NCI-H2107 (cell line): ENCODE measurements at places on chromosomes 3 and 15.

GRCh38 chr3:182490596-182491491, 302.5 kb upstream of the ATP11B start:
- peak; percentile 92 for DNase-seq

- DNase-seq: no peak
These were observed 801 bp upstream of the CDAN1 start for GRCh38 chr15:42737529-42738328.

DNA sequence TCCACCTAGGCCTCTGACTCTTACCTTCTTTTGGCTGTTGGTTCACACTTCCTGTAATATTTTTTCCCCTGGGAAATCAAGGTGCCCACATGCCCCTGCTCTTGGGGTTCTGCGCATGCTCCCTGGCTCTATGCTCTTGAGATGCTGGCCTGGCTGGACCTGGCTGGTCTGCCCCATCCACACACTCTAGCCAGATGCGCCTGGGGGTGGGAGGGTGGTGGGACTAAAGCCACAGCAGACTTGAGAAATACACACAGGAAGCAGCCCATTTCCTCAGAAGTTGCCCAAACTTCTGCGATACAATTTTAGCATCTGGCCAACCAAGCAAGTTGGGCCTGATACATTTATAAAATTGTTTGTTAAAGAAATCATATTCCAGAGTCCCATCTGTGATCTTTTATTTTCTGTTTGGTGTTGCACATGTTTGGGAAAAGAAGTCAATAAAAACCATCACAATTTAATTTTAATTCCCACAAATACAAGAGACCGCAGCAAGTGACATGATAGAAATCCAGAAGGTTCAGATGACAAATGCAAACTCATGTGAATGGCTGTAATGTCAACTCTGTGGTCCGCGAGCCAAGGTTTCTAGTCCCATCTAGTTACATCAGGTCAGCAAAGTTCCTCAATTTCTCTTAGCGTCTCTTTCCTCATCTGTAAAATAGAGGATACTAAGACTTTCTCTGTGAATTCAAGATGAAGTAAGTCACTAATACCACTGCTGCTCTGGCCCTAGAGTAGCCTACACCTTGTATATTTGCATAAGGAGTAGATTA, 55.9 kb upstream of the MEF2A start:
- no peak for DNase-seq

DNA sequence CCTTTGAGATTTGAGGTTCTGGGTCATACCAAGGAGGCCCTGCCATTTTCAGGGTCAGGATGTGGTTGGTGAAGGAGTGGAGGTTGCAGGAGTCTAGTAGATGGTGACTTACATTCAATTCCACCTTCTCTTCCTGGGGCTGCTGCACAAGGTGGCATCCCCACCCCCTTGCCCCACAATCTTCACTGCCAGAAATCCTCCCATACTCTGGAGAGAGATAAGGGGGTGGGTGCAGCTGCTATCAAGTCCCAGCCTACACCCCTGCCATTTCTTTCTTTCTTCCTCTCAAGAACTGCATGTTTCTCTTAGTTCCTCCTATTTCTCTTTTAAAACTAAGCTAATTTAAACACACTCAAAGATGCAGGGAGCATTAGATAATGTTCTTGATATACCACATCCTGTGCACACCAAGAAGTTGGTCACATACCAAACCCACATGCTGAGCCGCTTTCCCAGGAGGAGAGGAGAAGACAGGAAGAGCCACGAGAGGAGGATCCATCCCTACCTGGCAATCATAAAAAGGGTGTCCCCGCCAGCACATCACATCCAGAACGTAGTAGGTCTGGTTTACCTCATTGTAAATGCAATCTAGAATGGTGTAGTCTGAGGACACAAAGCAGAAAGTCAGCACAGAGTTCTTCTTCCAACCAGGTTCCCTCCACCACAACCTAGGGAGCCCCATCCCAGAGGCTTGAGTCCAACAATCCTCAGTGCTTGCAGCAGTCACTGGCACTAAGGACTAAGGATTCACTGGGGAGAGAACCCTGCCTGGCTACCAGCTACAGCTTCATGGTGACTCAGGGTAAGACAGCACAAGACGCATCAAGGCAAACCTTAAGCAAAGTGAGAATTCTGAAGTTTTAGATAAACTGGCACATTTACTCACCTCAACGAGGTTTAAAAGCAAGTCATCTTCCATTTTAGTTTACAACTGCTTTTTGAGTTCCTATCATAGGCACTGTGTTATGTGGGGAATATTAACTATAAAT, 18.5 kb downstream of the SNUPN start:
- no peak for DNase-seq

DNA sequence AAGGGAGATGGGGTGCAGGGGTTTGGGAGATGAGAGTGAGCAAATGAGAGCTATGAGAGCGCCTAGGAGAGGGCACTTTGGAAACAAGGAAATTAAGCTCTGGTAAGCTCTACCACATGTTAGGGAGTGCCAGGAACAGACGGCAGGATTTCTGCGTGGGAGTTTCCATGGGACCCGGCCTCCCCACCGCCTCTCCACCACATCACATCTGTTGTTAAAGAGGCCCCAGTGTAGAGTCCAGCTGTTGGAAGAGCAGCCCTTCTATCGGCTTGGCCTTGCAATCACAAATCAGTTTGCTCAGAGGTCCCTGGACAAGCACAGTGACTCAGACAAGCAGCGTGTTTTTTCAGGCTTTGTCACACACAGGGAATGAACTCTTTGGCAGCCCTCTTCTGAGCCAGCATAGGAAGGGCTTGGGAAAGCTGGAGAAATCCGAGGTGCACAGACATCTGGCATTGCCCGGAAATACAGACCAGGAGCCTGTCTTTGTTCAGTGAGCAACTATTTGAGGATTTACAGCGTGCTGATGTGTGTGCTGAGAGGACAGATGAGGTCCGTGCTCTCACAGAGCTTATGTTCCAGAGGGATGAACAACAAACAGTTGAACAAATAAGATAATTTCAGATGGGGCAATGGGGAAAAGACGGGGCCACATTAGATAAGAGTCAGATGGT, 370.6 kb upstream of the PROK2 start:
- DNase-seq: no peak

DNA sequence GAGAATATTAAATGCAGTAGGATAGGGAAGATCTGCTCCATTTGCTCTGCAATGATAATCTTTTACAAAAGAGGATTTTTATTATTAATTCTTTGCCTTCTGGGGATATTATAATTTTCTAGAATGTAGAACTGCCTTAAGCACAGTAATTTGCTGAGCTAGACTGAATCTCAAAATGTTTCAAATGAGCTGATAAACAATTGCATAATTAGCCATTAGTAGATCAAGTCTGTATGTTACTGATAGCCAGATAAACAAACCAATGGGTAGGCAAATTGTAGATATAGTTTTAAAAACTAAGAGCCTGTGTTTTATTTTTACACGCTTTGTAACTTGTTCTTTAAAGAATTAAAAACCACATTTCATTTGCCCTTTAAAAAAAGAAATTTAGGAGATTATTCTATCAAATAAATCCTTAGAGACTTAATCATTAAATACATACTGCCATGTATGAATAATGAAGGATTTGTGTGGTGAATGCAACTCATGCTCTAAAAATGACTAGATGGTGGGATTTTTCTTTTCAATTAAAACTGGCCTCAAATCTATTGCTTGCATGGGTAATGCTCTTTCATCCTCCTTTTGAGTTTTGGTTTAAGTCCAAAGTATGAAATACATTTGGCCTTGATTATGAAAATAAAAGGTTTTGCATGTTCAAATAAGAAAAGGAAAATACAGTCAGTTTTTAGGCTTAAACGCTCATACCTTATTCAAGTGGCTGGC, 32.6 kb upstream of the NANOGP8 start:
- DNase-seq: no peak

GRCh38 chr3:10467904-10468612, 37.3 kb downstream of the ATP2B2 start:
- no peak for DNase-seq

- no peak for DNase-seq
These were observed 80.6 kb upstream of the BHLHE40 start for GRCh38 chr3:4898454-4899313.

- DNase-seq: no peak
These were observed 42.5 kb downstream of the TAMM41 start for GRCh38 chr3:11803977-11804892.

GRCh38 chr15:75966073-75966472, 46.2 kb downstream of the NRG4 start:
- no peak for DNase-seq

DNA sequence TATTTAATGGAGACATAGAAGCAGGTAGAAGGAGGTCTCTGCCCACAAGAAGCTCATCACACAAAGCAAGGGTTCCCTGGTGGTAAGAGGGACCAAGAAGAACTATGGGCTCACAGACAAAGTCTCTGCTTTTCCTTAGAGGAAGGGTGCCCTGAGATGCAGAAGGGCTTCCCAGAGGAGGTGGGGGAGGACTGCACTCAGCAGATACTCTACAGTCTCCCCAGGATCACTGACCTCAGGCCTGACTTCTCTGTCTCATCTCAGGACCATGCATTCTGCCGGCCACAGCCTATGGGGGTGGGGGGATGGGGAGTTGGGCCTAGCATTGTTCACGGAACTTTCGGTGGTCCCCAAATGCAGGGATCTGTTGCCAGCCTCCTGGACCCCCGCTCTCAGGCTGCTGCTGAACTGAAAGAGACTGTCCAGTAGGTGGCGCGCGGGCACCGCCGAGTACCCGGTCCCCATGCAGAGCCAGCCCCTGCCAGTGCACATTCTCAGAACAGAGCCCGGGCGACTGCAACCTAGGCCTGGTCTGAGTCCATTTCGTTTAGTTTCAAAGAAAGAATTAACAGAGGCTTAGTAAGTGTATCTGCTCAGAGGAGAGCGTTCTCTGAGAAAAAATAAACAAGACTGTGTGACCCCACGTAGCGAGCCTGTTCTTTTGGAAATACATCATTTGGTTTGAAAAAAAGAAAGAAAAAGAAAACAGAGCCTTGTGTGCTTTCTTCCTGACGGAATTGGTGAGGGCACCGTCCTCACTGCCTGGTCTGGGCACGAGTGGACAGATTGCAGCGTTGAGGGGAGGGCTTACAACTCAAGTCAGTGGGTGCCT, 74.1 kb downstream of the LRTM1 start:
- DNase-seq: no peak

- DNase-seq: no peak
These were observed 749.4 kb downstream of the PLOD2 start for GRCh38 chr3:145411605-145412004.

DNA sequence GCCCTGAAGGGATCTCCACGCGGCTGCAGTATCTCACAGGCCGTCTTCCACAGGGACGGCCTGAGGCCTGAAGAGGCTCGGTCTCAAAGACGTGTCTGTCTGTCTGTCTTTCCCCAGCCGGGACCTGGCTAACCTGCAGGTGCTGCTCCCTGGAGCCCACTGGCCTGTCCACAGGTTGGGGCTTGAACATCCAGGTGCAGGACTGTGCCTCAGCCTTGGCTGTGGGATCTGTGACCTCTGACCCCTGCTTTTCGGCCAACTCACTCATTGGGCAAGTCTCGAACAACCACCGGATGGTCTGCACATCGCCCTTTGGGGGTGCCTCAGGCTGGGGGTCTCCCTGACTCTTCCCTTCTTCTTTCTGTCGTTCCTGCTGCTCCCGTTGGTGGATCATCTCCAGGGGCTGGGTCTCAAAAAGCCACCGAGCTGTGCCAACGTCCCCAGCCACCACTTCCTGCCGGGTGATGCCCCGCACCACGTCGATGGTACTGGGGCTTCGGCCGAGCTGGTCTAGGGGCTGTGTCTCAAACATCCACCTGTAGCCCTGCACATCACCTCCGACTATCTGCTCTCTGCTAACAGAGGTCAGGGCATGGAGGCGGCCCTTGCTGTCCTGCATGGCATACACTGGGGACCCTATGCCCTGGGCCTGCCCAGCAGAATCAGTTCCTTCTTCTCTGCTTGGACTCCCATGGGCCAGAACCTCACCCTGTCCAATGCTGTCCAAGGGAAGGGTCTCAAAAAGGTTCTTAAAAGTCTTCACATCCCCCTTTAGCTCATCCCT, 4.8 kb downstream of the XIRP1 start:
- no peak for DNase-seq

GRCh38 chr15:29799859-29800258, 22.4 kb downstream of the TJP1 start:
- DNase-seq: no peak

DNA sequence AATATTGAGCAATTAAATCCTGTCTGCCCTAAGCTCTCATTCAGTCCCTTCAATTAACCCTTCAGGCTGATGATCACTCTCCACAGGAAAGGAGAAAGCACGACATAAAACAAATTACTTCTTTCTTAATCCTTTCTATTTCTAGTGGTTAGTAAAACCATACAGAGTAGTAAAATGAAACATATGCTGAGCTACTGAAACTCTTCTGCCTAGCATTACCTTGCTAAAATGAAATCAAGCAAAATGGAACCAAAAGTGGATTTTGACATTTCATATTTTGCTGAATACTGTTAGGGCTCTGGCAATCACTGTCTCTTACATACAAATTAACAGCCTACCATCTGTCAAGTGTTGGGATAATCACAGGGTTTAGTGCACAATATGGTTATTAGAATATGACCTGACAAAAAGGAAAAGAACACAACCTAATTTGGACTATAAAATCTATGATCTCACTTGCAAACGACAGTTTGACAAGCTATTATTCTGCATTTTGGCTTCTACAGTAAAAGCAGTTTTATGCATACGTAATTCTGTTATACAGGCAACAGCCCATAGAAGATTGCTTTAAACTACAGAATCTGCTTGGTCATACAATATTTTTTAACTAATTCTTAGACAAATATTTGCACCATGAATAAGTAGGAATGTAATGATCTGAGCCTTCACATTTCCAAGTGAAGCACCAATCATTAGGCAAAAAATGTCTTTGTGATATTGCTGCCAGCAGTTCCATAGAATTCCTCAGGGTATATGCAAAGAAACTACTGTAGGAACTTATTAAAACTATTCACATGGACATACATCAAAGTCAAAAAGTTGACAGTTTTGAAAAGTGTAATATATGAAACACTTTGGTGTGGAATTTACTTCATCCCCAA, 105.0 kb downstream of the FHIT start:
- no peak for DNase-seq

GRCh38 chr3:53813229-53813628, 33.0 kb downstream of the CHDH start:
- no peak for DNase-seq

DNA sequence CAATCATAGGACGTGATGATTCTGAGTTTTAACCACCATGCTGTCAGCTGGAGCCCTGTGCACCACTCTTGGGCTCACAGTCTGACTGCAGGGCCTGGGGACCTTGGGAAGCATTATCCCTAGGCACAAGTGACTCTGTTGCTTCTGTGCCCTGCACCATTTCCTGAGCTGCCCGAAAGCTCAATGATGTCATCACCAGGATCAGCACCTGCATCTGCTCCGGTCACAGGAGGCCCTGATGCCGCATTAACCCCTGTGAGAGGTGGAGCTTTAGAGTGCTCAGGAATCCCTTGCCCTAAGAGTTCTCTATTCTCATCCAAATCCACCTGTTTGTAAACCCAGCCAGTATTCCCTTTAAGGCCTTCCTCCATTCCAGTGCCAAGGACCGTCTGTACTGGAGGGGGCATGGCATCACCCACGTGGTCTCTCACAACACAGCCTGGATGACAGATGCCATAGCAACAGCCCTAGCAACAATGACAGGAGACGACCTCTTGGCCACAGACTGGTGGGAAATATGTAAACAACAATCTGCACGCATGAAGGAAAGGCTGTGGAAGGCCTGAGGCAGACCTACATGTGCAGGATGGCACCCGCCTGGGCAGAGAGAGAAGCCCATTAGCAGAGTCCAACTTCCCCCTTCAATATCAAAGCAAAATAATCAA, 37.9 kb downstream of the NTRK3 start:
- DNase-seq: no peak
